SK-N-SH (cell line): ENCODE measurements at places on chromosomes 2 and 18.
A peak's percentile ranks its signal among the peaks of the same experiment; 100 is the strongest.

DNA sequence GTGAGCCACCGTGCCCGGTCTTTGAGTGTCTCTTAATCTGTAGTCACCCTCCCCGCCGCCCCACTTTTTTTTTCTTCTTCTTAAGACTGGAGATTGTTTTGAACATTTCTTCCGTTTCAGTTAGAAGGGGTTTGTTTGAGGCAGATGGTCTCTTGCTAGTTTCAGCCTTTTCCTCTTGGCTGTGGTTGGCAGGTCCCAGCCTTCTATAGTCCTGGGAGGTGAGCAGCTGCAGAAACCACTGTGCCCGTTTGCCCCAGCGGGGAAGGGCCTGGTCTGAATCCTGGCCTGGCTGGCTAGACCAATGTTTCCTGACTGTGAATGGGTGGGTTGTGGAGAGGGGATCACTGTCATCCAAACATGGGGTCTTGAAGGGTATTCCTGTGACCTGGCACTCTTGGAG, 30.1 kb upstream of the MCFD2 start:
- DNase-seq: no peak

GRCh38 chr2:200618054-200618419, 32.2 kb downstream of the AOX1 start:
- DNase-seq: no peak

GRCh38 chr2:109129921-109130722, 1.1 kb downstream of the SH3RF3 start:
- no peak for DNase-seq

DNA sequence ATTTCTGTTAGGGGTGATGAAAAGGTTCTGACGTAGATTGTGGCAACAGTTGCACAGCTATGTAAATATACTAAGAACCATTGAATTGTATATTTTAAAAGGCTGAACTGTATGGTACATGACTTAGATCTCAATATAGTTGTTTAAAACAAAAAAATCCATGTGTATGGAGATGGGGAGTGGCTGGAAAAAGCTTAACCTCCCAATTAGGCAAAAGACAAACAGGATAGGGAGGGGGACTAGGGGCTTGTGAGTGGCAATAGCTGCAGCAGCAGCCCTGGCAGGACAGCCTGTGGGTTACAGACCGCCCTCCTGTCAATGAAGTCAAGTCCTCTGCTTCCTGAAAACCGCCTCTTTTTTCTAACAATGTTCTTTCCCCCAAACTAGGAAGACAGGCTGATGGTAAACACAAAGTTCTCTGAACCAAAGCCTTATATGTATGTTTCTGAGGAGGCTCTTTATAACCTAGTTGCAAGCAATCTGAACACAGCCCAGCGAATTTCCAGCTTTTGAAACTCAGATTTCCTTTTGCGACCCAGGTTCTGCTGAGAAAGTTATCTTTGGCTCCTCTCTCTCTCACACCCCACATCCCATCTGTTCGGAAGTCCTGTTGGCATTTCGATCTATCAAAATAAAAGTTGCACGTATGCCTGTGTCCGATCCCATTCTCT, 10.3 kb downstream of the ATP8B1 start:
- no peak for DNase-seq

GRCh38 chr2:61338447-61338846, 132.4 kb downstream of the USP34 start:
- no peak for DNase-seq

GRCh38 chr2:105872142-105872728, 127.5 kb downstream of the NCK2 start:
- no peak for DNase-seq

DNA sequence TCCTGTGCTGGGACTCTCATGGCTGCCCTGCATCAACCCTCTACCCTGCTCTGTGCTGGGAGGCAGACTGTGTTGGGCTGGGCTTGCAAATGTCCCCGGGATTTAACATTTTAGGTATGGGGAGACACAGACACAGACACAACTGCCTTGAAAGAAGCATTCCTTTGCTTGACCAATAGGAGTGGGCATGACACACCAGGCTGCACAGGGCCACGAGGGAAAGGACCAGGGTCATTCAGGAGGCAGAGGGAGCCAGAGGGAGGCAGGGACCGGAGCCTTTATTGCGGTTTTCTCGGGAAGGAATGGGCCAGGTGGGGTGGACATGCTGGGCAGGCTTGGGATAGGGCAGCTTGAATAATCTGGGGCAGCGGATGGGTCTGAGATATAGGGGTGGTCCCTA, 238.7 kb upstream of the COPS8 start:
- no peak for DNase-seq

GRCh38 chr2:61959381-61960293, 54.2 kb downstream of the COMMD1 start:
- no peak for DNase-seq

DNA sequence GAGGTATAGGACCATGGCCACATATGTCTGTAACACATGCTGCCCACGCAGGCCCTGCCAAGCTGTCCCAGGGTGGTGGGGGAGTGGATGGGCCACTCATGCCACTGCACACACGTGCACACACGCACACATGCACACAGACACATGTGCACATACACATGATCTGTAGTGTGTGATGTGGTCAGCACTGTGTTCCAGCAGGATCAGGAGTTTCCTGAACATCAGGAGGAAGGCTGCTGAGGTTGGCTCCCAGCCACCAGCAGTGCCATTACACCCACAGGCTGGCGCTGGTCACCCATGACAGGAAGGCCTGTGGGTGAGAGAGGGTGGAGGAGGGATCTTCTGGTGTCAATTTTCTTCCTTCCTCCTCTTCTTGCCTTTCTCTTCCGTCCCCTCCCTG, 44.7 kb downstream of the POMC start:
- no peak for DNase-seq

- DNase-seq: peak; percentile 34
Observed at GRCh38 chr2:122168799-122169198, 413.3 kb downstream of the TSN start.

GRCh38 chr2:195468771-195469170, 188.3 kb upstream of the SLC39A10 start:
- DNase-seq: no peak
